ENCODE measurements at places on chromosomes 4 and X.

DNA sequence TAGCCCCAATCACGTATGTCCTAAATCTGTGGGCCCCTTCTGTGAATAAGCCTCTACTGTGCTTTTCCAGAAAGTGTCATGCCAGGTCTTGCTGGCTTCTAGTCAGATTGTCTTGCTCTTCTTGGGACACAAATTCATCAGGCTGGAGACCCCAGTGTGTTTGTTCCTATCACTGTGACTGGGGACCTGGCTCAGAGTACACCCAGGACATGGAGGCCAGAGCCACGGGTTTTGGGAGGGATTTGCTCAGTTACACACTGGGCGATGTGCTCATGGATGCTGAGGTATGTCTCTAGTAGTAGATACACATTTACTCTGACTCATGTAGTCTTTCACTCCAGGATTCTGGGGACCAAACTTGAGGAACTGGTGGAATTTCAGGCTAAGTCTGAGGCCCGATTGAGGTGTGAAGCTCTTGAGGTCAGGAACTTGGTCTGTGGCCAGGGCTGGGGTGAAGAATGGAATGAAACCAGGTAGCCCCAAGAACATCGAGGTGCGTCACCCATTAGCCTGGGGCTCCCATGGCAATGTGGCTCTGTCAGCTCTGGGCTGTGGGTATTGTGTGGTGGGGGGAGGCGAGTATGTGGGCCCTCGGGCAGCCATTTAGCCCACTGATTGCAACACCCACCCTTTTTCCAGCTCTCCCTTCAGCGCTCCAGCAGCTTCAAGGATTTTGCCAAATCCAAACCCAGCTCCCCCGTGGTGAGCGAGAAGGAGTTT lies 7.7 kb downstream of the SASH3 start:
- DNase-seq, result no peak

DNA sequence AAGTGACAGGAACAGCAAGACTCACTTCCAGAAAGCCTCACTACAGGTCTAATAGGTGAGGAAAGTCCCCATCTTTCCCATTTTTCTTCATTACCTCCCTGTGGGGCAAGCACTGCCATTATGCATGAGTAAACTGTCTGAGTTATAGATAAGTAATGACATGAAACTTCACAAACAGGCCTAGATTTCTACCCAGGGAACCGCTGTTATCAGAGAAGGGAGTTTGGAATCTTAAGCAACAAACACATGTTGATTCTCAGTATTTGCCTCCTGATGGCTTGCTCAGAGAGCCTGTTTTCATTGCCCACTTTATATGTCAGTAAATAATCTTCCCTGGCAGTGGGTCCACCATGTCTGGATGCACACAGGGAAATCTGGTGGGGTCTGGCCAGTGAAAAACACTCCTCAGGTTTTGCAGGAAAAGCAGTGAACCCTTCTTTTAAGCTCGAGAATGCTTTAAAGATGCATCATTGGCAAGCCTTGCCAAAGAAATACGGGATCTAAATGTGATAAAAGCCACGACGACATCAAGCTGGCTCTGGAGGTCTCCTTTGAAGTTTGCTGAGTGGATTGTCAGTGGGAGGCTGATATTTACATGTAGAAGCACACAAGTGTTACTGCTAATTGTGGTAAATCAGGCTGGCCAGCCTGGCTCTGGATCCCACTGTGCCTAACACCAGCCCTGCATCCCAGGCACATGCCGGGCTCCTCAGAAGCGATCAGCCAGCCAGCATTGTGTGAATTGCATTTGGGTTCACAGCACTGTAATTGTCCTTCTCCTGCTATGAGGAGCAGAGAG lies 25.2 kb downstream of the PDGFRA start:
- no peak for DNase-seq

- no peak for DNase-seq
These were observed 1.1 kb downstream of the SLIT2 start for GRCh38 chr4:20252656-20253282.

- no peak for DNase-seq
These were observed 9.3 kb upstream of the PRMT9 start for GRCh38 chr4:147693218-147693617.

DNA sequence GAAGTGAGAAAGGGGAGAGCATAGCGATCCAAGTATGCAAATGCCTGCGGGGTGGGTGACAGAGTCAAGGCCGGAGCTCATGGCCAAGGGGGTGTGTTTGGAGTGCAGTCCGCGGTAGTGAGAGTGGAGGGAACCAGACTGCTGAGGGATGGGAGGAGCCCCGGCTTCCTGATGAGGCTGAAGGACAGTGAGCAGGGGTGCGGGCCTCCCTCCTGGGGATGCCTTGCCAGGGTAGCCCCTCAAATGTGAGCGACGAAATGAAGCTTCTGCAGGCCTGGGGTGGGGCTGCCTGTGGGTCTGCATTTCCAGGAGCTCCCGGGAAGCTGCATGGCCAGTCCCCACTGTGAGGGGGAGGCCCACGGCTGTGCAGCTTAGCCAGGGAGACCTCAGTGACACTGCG lies 45.0 kb downstream of the PSAPL1 start:
- DNase-seq, result no peak

DNA sequence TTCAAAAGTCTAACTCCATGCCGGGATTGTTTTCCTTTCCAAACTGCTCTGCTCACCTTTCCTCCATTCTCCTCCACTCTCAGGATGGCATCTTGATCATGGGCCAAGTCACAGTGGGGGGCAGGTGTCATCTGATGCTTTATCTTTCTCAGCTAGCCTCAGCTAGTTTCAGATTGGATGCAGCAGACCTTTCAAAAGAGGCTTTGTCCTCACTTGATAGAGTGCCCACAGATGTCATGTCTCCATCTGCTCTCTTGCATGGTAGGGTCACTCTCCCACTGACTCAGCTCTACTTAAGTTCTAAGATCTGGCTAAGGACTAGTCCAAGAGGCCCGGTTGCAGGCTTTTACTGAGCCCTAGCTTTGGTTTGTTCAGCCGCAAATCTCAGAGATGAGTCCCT lies 341.8 kb upstream of the GALNT7 start:
- DNase-seq, result no peak

GRCh38 chrX:13340182-13340791 lies 20.4 kb upstream of the ATXN3L start:
- DNase-seq, result no peak

- no peak for DNase-seq
These were observed 73.9 kb downstream of the IRF2 start for GRCh38 chr4:184400375-184400870.

DNA sequence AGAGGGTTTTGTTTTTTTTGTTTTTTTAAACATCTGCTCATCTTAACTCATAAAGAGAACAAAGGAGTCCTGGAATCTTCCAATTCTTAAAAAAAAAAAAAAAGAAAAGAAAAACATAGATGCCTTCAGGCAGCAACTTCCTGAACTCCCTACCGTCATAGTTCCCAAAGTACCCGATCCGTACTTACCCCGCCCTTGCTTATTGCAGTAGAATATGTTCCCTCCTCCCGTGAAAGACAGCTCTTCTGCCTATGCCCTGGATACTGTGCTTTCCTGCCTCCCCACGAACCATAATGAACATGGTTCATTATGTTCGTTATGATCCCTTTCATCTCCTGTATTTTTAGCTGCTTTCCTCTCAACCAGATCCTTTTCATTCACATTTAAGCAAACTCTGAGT lies 40.3 kb downstream of the KLHL5 start:
- no peak for DNase-seq

DNA sequence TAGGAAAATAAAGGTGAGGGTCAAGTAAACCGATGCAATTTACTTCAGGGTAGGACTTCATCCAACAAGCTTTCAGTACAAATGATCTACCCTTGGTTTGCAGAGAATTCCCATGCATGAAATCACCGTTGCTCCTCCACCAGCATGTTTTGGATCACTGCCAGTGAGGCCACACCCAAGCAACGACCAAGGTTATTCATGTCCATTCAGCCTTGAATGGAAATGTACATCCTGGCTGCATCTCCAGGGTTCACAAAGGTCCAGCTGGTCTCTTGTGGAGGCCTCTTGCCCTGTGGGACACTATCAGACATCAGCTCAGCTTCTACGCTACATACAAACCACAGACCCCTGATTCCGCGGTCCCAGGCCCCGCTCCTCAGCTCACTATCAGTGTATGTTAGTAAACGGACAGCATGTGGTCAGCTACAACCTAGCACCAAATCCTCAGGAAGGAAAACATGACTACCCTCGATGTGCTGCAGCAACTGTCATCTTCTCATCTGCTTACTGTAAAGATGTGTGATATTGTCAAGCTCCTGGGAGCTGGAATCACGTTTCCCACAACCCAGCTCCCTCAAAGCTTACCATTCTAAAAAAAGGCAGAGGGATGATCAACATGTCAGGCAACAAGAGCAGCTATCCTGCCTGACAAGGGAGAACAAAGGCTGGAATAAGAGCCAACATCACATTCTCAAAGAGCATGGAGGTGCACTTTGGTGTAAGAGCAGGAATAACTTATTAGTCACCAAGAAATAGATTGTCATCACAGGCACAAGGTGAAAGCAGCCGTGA lies 4.9 kb downstream of the LYAR start:
- DNase-seq, result no peak

- no peak for DNase-seq
These were observed 695 bp downstream of the MTM1 start for GRCh38 chrX:150569155-150569477.

- DNase-seq, result no peak
These were observed 39.9 kb upstream of the CYP4V2 start for GRCh38 chr4:186151499-186151898.

DNA sequence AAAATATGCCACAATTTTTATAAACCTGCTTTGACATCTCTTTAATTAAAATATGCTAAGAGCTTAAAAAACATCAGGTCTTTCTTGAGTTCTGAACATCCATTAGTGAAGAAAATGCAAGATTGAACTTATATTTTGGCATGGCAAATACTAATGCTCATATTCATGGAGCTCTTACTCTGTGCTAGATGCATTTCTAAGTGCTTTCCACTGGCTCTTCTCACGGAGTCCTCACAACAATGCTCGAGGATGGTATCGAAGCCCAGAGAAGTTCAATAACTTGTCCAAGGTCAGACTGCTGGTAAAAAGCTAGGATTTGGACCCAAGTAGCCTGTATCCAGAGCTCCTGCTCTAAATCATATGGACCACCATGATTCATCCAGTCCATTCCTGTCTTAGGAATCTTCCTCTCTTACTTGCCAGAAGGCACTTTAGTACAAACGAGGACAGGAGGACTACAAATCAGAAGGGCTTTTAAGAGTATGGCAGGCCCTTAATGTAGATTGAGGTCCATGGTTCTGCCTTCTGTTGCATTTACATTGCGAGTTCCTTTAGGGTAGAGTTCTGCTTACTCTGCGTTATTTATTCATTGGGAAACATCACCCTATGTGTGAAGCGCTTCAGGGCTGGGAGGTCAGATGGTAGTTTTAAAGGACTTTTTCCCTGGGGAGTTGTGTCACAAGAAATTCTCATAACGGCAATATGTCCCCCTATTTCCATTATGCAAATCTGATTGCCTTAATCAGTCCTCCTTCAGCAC lies 199.2 kb downstream of the RASL11B start:
- DNase-seq, result no peak

GRCh38 chr4:1329408-1330371 lies 17.3 kb upstream of the UVSSA start:
- DNase-seq, result no peak

GRCh38 chrX:17564689-17565409 lies 172.4 kb upstream of the SCML1 start:
- DNase-seq, result no peak

GRCh38 chrX:141814213-141814857 lies 23.8 kb upstream of the MAGEC3 start:
- no peak for DNase-seq

- no peak for DNase-seq
These were observed 711.0 kb downstream of the C4orf33 start for GRCh38 chr4:129806986-129807385.

GRCh38 chr4:185997296-185997695 lies 71.7 kb upstream of the TLR3 start:
- no peak for DNase-seq

DNA sequence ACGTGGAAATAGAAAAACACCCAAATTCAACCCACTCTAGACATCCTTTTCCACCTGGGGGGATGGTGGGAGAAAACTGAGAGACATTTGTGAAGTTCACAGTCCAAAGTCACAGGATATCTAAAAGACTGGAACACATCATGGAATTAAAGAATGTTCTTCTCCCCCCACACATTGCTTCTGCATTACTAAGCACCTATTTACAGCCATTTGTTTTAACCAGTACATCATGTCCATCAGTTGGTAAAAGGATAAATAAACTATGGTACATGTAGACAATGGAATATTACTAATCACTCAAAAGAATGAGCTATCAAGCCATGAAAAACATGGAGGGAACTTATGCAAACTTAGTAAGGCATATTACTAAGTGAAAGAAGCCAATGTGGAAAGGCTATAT lies 185.5 kb upstream of the ANXA10 start:
- DNase-seq, result no peak

GRCh38 chr4:13558881-13559280 lies 14.6 kb upstream of the NKX3-2 start:
- no peak for DNase-seq

GRCh38 chrX:10756441-10756840 lies 136.1 kb upstream of the MID1 start:
- no peak for DNase-seq

GRCh38 chrX:19893727-19894126 lies 6.3 kb upstream of the SH3KBP1 start:
- DNase-seq, result no peak

GRCh38 chr4:99008051-99008450 lies 12.5 kb downstream of the METAP1 start:
- DNase-seq, result no peak

DNA sequence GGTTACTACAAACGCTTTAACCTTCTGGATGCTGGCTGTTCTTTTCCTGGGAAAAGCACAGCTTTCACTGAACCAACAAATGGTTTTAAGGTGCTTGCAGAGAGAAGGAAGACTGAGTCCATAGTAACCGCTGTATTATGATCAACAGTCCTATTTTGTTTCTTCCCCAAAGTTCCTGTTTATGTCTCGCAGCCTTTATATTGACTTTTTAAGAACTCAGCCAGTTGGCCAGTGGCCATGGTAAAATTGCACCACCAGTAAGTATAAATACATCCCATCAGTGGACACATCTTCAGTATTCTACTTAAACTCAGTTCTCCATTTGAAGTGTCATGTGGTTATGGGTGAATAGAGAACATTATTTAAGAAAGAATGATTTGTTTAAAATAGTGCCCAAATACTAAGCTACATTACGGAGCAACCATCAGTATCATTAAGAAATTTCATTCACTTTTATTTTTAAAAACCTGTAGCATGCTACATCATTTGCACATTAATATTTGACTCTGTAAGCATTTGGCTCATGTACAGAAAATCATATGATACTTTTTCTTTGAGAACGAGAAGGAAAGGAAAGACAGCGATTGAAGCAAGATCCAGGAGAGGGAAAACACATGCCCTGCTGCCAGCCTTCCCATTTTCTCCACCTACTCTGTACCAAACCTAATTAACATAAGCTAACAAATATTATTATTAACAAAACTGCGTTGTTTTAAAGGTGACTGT lies 287.0 kb downstream of the ARHGAP24 start:
- no peak for DNase-seq

GRCh38 chr4:55610381-55610780 lies 18.3 kb upstream of the PDCL2 start:
- DNase-seq, result no peak

DNA sequence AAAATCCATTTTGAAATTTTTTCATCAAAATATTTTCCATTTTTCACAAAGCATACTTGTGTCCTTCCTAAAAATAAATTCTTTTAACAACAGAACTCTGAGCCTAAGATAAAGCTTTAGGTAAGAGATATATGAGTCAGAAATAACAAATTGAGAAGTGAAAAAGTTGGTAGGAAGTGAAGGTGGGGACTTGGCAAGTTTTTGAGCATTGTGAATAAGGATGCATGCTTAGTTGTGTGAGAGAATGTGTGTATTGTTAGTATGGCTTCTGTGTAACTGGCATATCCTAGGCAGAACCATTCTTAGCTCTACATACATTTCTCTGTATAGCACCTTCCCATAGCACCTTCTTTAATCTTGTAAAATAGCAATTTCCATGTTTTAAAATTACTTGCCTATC lies 6.8 kb downstream of the ASB5 start:
- no peak for DNase-seq

Measured in NCI-H2081 treated with DMSO at 0.1 percent for 48 hours (cell line).